GM23248 (cell line): ENCODE measurements at places on chromosomes 2 and 18. TPM values are rescaled to one million over a fixed set of nuclear protein-coding genes. Genes with fewer than 3 reads are reported as not detected.

Gene TLX2
- total RNA-seq: not detected in 2 replicates

DNA sequence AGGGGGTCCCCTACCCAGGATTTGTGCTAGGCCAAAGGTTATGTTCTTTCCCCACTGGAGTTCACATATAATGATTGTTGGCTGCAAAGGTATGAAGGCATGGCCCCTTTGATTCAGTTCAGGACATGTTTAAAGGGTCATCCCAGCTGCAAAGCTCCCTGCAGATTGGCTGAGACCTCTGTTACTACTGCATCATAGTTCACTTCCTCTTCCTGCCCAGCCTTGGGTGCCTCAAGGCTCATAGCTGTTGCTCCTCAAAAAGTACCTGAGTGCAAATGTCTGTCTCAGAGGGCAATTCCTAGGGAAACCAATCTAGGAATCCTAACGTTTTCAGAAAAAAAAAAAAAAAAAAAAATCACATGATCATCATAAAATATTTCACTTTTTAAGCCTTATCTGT lies 125.1 kb downstream of the ATL2 start:
- H3K4me1 ChIP-seq: no peaks in the 10 kb centered on the region
- no peaks in the 10 kb centered on the region for H3K27me3 ChIP-seq
- DNase-seq: no peak
- H3K4me3 ChIP-seq: no peak overlapping the region

Gene GAD1
- 0.13 and 2.6 TPM in 2 replicates for total RNA-seq

DNA sequence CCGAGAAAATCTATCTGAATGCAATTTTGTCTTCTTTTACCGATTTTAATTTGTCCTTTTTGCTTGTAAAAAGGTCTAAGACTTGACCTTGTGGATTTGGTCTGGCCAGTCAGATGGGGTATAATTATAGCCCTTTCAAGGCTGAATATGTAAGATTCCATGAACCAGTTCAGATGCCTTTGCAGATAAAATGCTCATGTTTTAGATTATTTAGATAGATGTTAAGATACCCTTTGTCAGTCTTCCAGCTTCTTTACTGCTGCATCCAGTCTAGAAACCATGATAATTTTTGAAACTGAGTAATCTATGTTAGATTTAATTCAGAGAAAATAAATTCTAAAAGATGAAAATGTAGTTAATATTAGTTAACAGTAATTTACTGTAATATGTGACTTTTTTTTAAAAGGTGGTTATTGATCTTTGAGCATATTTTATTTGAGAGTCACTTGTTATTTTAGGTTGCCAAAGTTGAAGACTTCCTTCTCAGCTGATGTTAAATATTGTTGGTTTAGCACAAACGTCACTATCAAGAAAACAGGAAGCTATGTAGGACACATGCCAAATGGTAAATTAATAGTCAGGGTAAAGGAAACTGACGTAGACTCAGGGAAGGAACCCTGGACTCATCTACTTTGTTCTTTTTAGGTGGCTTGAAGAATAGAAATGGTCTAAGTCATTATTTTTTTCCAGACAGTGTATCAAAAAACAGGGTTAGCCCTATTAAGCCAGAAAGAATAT lies 29.8 kb downstream of the BABAM2 start:
- H3K27ac ChIP-seq: no peak overlapping the region
- H3K36me3 ChIP-seq: no peaks in the 10 kb centered on the region
- no peaks in the 10 kb centered on the region for H3K27me3 ChIP-seq
- H3K4me1 ChIP-seq: peaks cover 5% of the 10 kb centered on the region
- H3K4me3 ChIP-seq: no peak overlapping the region
- DNase-seq: no peak

- H3K36me3 ChIP-seq: no peaks in the 10 kb centered on the region
- DNase-seq: peak; percentile 92
- peak overlapping the region; percentile 47 for H3K4me3 ChIP-seq
- H3K27me3 ChIP-seq: peaks cover 68% of the 10 kb centered on the region
- H3K27ac ChIP-seq: peak overlapping the region; percentile 23
Observed at GRCh38 chr2:152062125-152063091, 36.4 kb downstream of the CACNB4 start.

Gene CDCA7
- total RNA-seq: 3.0 and 3.3 TPM in 2 replicates

GRCh38 chr2:45008296-45009129 lies 739 bp downstream of the SIX2 start:
- H3K36me3 ChIP-seq: no peaks in the 10 kb centered on the region
- peaks cover 41% of the 10 kb centered on the region for H3K27me3 ChIP-seq
- DNase-seq: peak; percentile 41
- peak overlapping the region; percentile 73 for H3K4me3 ChIP-seq

GRCh38 chr2:134842930-134843490 lies 4.6 kb downstream of the ACMSD start:
- no peaks in the 10 kb centered on the region for H3K36me3 ChIP-seq
- H3K27ac ChIP-seq: no peak overlapping the region

Gene IL1R1
- 87.9 and 93.5 TPM in 2 replicates for total RNA-seq

GRCh38 chr2:67036444-67036843 lies 360.7 kb upstream of the ETAA1 start:
- no peak overlapping the region for H3K27ac ChIP-seq
- no peaks in the 10 kb centered on the region for H3K4me1 ChIP-seq
- no peak overlapping the region for H3K4me3 ChIP-seq
- peak; percentile 36 for DNase-seq
- H3K27me3 ChIP-seq: no peaks in the 10 kb centered on the region

- H3K27me3 ChIP-seq: no peaks in the 10 kb centered on the region
- H3K4me3 ChIP-seq: no peak overlapping the region
- H3K36me3 ChIP-seq: no peaks in the 10 kb centered on the region
- no peak for DNase-seq
Observed at GRCh38 chr2:161788175-161788574, 164.0 kb downstream of the SLC4A10 start.
